Activated naive CD4-positive, alpha-beta T cell treated with Interleukin-2 at 50 U/mL for 16 hours (primary cell): ENCODE measurements at places on chromosomes 2 and 18.
A peak's percentile ranks its signal among the peaks of the same experiment; 100 is the strongest.

DNA sequence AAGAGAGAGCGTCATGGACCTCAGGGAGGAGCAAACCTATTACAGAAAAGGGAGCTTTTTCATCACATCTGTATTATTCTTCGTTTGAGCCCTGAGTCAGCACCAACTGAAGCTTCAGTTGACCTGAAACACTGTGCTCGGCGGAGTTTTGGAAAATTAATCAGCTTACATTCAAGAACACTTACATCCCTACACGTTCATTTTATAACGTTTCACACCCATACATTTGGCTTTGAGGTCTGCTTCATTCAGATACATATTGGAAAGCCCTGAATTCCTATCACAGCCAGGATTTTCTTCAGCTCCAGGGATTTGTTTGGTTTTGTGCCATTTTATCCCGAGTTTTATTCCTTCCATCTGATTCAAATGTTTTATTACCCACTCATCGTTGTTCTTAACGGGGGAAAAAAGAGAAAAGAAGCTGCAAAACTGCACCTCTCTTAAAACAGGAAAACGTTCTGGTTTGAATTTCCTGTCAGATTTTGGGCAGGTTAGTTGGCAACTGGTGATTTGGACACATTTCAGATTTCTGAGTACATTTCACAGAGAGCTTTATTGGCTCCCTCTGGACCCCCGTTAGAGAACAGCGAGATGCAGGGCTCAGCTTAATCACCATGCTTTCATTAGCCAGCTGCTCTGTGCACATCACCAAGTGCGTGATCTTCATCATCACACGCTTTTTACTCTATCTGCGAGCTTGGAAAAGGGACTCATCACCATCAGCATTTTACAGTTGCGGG is 88.8 kb downstream of the CDC42EP3 start:
- peak; percentile 7 for DNase-seq

GRCh38 chr2:58065248-58065647 is 18.6 kb downstream of the VRK2 start:
- no peak for DNase-seq

- no peak for DNase-seq
Observed at GRCh38 chr2:228446734-228447133, 265.2 kb upstream of the SPHKAP start.

- no peak for DNase-seq
Observed at GRCh38 chr2:86556508-86556907, 6.7 kb downstream of the CHMP3 start.

- DNase-seq, result no peak
Observed at GRCh38 chr2:69054431-69054830, 41.5 kb downstream of the ANTXR1 start.

- no peak for DNase-seq
Observed at GRCh38 chr2:99552529-99552928, 62.7 kb upstream of the REV1 start.

DNA sequence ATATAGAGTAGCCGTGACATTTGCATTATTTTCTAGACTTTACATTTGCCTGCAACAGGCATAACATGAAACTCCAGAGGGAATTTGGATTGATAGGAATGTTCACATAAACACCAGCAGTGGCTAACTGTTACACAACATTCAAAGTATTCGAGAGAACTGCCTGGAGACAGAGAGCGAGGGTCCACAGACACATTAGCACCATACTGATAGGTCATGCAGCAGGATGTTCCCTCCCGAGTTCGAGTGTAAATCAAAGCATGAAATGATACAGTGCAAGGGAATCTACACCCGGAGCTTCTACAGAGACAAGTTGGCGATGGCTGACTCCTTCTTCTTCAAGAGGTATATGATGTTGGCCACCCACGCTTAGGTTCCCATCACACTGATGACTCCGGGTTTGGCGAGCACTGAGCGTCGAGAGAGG is 89.5 kb downstream of the COL6A3 start:
- no peak for DNase-seq

DNA sequence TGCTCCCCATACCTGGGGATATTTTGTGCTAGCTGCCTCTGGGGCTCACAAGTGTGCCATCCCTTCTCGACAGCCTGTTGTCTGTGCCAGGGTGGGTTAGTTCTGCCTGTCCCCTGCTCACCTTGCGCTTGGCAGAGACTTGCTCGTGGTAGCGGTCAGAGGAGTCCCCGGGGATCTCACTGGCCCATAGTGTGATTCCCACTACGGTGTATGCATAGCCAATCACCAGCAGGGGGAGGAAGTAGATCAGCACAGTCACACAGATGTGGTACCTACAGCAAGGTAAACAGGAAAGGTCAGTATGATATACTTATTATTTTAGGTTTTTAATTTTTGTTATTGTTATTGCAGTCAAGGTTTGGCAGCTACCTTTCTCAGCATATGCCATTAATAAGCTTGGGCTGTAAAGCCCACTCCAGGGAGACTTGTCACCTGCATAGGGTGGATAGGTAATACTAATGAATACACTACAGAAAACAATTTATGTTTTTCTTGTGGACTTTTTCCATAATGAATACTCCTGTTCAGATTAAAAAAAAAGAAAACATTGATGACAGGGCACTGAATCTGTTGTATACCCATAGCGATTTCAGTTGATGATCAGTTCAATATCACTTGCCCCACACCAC is 95.2 kb downstream of the POLE4 start:
- DNase-seq, result no peak

DNA sequence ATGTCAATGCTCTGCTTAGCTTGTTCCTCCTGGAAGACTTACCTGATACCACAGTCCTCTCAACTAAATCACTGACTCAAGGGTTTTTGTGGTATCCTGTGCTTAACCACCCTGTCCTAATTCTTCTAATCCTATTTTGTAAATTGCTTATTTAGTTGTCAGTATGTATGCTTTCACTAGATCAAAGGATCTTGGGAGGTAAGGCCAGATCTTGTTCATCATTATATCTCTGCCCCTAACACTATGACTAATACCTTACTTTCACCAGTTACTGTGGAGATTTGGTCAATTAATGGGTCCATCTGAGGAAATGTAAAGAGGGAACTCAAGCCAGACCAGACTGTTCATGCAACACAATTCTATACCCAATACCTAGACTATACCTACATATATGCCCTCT is 203.2 kb downstream of the GULP1 start:
- DNase-seq, result no peak

DNA sequence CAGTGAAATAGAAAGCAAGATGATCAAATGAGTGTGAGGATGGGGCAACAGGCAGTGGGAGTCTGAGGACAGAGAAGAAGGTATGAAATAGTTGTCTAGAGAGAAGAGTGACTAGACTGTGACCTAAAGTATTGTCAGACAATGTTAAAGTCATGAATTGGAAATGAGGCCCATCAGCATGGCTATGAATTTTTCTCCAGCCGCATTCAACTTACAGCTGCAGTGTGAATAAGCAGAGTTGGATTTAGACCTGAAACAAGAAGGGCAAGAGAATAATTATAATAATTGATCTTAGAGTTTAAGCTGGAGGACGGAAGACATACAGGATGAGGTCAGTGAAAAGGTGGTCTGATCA is 4.2 kb upstream of the TSPYL6 start:
- DNase-seq, result no peak
